ENCODE measurements at places on chromosomes 6 and 20. TPM values are rescaled to one million over a fixed set of nuclear protein-coding genes. Genes with fewer than 3 reads are reported as not detected.

GRCh38 chr6:108228416-108228815, 32.4 kb downstream of the SNX3 start:
- H3K27ac ChIP-seq = no peak overlapping the region
- no peak for DNase-seq
- H3K4me3 ChIP-seq = no peak overlapping the region

GRCh38 chr6:33702345-33702977, 9.0 kb downstream of the UQCC2 start:
- H3K27me3 ChIP-seq = no peaks in the 10 kb centered on the region
- no peak for DNase-seq
- H3K36me3 ChIP-seq = peaks cover 16% of the 10 kb centered on the region
- H3K4me1 ChIP-seq = peaks cover 12% of the 10 kb centered on the region

The BTN1A1 gene
- total RNA-seq = 0.14 TPM

DNA sequence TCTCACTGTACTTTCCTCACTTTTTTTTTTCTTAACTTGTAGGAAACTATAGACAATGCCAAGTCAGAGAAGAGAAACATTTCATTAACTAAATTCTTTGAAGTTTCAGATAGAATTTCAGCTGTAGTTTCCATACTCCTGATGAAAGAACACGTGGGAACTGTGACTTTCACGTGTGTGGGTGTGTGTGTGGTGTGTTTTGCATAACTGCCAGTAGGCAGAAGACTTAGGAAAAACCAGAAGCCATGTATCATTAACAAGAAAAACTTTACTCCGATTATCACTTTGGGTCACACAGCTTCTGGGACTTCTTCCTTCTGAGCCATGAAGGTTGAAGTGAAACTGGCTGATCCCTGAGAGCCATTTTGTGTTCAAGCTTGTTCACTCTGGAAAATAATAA, 483.3 kb downstream of the TFAP2B start:
- H3K4me3 ChIP-seq = no peak overlapping the region
- H3K36me3 ChIP-seq = no peaks in the 10 kb centered on the region
- no peak overlapping the region for H3K27ac ChIP-seq
- no peaks in the 10 kb centered on the region for H3K4me1 ChIP-seq
- no peak for DNase-seq

The MUC22 gene
- not detected for total RNA-seq

DNA sequence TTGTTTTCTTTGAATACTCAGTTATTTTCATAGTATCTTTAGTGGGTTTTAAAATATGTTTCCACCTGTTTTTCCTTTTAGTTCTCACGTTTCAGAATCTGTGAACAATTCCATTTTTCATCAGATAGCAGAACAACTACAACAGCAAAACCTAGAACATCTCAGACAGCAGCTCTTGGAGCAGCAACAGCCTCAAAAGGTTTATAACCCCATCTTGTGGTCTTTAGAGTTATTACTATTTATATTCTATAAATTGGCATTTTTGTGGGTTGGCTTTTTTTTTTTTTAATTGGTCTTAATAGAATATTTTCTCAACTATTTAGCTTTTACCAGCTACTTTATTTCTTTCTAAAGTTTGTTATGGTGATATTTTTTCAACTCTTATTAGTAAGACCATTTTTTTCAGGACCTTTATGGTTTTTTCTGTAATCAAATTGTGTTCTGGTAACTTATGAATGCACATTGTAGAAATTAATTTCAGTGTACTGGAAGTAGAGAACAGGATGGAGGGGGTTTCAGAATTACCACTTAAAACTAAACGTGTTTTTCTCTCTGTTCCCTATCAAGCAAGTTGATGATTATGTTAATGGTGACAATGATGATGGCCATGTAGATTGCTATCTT, 72.2 kb downstream of the SCAF8 start:
- H3K36me3 ChIP-seq = peaks cover 23% of the 10 kb centered on the region
- H3K4me1 ChIP-seq = peaks cover 4% of the 10 kb centered on the region
- no peak for DNase-seq
- H3K27ac ChIP-seq = no peak overlapping the region
- H3K4me3 ChIP-seq = no peak overlapping the region
- H3K27me3 ChIP-seq = no peaks in the 10 kb centered on the region

The IL17F gene
- total RNA-seq = not detected

The FAM135A gene
- total RNA-seq = 7.3 TPM

The ZSCAN12 gene
- 6.8 TPM for total RNA-seq

The BEND3 gene
- 9.3 TPM for total RNA-seq

All from activated naive CD8-positive, alpha-beta T cell treated with anti-CD3 and anti-CD28 coated beads for 36 hours (primary cell).